Lung microvascular endothelial cell (primary cell): ENCODE measurements at places on chromosomes 1 and 21. TPM values are rescaled to one million over a fixed set of nuclear protein-coding genes. Genes with fewer than 3 reads are reported as not detected.
A peak's percentile ranks its signal among the peaks of the same experiment; 100 is the strongest.

- DNase-seq, result no peak
Observed at GRCh38 chr1:231313661-231314060, 24.0 kb downstream of the EXOC8 start.

BEST4 gene
- total RNA-seq, result under 0.01 TPM in 1 of 2 replicates, not detected in the other

DNA sequence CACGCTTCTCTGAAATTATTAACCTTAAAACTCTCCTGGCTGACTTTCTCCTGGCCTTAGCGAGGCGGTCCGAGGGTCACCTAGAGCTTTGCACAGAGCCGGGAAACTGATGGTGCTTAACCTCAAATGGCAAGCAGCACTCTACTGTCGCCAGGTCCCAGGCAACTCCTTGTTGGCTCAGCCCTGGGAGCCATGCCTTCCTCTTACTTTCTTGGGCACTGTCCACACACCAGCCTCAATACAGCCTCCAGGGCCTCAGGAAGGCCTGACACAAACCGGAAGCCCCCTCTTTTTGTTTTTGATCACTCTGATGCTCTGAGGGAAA, 3.8 kb downstream of the TRABD2B start:
- DNase-seq, result no peak

GLMN gene
- total RNA-seq, result 5.4 and 5.8 TPM in 2 replicates

GRCh38 chr1:243474906-243475305, 219.1 kb downstream of the SDCCAG8 start:
- no peak for DNase-seq

DNA sequence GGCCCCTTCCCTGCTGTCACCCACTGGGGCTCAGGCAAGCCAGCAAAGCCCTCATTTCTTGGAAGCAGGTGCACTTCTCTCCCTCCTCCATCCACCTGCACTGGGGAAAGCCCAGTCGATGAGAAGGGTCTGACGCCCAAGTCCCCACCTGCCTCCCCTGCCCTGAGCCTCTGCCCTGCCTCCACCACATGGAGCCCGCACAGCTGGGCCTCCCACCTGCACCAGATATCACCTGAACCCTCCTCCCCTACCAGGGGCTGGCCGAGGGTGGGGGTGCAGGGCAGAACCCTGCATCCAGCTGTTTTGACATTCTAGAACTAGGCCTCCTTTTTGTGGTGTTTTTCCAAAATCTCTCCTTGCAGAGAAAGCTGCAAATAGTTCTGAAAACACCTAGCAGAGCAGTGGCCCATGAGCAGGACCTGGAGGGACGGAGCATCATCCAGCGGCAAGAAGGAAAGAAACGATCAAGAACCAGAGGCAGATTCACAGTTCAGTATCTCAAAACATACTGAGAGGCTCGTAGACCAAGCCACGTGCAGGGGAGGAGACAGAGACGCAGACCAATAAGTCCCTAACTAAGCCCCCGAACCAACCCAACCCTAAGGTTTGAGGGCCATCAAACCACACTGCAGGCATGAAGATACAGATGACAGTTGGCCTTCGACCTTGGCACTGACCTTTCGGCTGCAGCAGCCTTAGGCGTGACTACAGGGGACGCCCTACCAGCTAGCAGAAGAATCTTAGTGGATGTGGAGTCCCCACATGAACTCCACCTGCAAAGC, 16.7 kb downstream of the CHD5 start:
- no peak for DNase-seq

DNA sequence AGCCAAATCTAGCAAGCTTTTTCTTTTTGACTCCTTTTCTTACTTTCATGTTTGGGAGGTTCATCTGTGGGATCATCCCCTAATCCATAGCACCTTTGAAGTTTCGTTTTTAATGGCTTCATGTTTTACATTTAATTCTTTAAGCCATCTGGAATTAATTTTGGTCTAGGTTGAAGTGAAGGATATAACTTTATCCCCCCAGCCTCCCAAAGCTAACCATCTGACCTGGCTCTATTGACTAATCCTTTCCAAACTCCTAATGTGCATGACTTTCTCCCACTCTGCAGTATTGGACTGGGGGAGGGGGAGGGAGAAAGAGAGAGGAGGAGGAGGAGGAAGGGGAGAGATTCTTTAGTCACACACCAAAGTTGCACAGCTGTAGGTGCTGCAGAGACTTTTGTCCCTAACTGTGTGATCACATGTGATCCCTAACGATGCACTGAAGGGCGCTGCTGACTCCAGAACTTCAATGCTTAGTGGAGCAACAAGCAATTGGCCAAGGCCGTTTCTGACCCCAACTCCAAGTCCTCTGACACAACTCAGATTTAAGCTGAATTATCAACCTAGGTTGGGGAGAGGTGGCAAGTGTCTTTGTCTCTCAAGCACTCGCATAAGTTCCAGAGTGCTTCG, 191.6 kb downstream of the HUNK start:
- no peak for DNase-seq

DNA sequence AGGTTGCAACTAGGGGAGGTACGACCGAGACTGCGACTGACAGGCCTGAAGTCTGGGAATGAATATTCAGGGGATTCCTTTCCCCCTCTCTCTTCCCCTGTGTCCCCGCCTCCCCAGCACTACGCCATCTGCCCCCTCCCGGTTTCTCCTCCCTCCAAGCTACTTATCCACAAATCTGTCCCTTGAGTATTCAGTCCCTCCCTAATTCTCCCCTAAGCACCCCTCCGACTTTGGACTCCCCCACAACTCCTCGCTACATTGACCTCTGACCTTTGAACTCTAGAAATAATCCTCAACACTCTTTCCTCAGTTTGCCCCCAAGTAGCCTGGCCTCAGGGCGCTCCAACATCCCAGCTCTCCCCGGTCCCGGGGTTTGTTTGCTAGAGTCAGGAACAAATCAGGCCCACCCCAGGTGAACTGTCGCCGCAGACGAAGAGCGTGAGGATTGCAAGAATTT, 393 bp downstream of the LYSMD1 start:
- peak; percentile 46 for DNase-seq

GRCh38 chr1:212106286-212106792, 70.8 kb downstream of the DTL start:
- no peak for DNase-seq

GRCh38 chr1:29122682-29123052, 1.0 kb downstream of the TMEM200B start:
- no peak for DNase-seq

DNAJC28 gene
- 0.99 and 1.1 TPM in 2 replicates for total RNA-seq

DNA sequence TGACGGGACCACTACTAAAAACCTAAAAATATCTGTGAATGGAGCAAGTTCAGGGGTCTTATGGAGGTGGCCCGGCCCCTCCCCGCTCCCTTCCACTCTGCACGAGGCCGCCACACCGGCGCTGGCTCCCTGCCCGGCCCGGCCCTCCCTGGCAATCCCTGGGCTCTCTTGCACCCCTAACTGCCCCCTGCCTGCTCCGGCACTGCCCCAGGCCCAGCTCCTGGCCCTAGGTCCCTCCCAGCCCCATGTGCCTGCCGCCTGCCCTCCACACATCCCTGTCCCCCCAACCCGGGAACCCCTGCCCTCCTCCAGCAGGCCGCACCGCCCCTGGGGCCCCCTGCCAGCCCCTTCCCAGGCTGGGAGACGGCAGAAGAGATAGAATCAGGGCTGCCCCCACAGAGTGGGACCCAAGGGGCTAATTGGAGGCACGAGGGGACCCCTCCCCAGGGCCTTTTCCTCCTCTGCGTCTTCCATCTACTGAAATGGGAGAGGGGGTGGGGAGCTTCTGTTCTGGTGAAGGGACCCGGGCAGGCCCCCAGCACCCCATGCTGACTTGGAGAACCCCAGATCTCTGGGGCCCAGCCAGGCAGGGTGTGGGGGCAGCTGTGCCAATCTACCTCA, 9.3 kb upstream of the CTRC start:
- no peak for DNase-seq

DNA sequence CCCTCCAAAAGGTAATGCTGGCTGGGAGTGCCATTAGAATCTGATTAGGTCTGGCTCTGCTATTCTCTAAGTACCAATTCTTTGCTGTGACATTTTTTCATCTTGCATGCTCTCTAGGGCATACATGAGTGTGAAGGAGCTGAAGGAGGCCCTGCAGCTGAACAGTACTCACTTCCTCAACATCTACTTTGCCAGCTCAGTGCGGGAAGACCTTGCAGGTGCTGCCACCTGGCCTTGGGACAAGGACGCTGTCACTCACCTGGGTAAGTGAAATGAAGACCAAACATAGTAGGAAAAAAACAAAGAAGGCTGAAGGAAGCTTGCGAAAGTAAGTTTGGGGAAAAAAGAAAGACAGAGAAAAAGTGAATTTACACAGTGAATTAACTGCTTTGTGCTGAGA, 207.9 kb downstream of the PAPPA2 start:
- DNase-seq, result no peak

GRCh38 chr21:40830836-40831235, 16.1 kb downstream of the DSCAM start:
- DNase-seq, result no peak
